CD4-positive, alpha-beta T cell treated with Interleukin-1 beta for 1 hour (primary cell): ENCODE measurements at places on chromosomes 6 and 20.

DNA sequence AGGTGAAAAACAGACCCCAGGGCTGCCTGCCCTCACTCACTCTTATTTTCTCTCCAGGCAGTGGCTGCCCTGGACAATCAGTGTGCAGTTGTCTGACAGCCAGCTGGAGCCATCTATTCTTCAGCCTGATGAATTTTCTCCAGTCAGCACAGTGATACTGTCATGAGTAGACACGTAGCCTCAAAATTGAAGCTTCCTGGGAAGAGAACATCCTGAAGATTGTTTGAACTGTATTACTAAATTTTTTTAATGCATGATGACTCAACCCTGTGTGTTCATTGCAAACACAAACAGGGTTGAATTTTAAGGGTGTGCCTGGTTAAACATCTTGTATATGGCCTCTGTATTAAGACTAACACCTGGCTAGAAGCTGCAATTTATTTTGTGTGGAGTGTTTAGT lies 49.8 kb upstream of the STXBP5 start:
- no peak for DNase-seq

GRCh38 chr6:75208298-75209183 lies 2.7 kb upstream of the COL12A1 start:
- DNase-seq, result peak; percentile 80

GRCh38 chr6:72649032-72649984 lies 27.4 kb downstream of the KCNQ5 start:
- DNase-seq, result no peak

GRCh38 chr6:137266309-137266586 lies 47.1 kb upstream of the IFNGR1 start:
- DNase-seq, result no peak

- no peak for DNase-seq
These were observed 96.6 kb downstream of the RNGTT start for GRCh38 chr6:88866856-88867255.

DNA sequence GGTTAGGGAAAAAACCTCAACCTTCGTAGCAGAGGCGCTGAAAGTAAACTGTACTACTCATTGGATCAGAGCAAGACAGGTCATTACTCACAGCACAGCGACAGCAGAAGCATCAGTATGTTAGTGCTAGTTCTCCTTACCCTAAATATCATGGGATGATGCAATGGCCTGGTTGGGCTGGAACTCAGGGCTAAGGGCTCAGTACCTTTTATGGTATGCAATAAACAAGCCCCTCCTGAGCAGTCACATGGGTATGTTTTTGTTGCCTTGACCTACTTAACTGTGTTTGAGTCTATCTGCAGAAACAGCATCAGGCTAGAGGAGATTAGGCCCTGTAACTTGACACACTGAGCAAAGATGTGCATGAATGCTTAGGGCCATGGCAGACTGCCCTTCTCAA lies 369.4 kb upstream of the IMPG1 start:
- no peak for DNase-seq

- no peak for DNase-seq
These were observed 616.4 kb upstream of the AGPAT4 start for GRCh38 chr6:161890133-161890831.

GRCh38 chr20:7232796-7233195 lies 465.3 kb downstream of the BMP2 start:
- no peak for DNase-seq

GRCh38 chr6:97456070-97456469 lies 173.1 kb upstream of the MMS22L start:
- no peak for DNase-seq

GRCh38 chr6:100880149-100880852 lies 828 bp downstream of the ASCC3 start:
- no peak for DNase-seq

GRCh38 chr6:149041953-149042352 lies 275.6 kb upstream of the TAB2 start:
- no peak for DNase-seq

DNA sequence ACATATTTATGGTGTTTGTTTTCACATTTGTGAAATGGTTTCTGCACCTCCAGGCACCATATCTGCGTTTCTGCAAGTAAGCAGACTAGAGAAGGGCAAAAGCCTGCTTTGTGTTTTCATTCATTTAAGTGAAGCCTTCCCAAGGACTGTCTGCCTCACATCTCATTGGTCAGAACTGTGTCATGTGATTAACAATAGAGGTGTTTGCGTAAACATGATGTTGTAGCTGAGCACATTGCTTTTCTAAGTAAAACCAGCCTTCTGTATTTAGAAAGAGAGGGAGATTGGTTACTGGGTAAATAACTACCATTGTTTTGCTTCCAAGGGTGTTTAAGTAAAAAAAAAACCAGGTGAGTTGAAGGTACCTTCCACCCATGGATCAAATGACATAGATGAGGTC lies 39.7 kb downstream of the SH3BGRL2 start:
- no peak for DNase-seq

DNA sequence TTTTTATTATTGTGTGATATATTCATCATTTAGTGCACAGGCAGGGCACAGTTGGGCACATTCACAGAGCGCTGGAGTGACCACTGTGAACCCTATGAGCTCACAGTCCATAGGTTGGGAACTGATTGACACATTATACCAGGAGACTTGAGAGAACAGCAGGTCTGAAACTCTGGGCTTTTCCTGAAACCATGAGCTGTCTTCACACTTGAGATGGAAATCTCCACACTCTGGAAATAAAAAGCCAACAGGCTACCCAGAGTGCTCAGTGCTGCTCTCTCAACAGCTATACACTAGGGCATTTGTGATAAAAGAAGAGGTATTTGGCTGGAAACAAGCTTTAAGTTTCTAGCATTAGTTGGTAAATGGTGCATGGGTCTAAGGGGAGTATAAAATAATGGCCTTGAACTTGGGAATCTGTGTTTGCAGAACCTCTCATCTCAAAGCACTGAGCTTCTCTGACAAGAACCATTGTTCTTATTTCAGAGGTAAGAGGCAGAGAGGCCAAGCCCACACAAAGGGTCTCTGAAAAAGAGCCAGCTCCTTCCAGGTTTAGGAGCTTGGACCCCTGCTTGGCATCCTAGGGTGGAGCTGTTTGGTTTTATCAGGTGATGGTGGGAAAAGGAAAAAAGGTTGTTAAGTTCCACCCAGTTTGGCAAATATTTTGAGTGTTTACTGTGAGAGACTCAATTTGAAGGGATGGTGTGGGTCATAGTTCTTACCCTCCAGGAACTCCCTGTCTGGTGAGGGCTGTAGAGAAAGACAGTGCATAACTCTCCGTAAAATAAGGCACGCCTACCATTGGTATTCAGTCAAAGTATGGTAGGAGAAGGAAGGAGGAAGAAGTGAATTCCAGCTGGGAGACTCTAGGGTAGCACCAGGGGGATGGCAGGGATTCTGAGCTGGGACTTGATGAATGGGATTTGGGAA lies 14.5 kb downstream of the CHMP4B start:
- DNase-seq, result no peak

- no peak for DNase-seq
These were observed 72.0 kb upstream of the F13A1 start for GRCh38 chr6:6392214-6393068.

DNA sequence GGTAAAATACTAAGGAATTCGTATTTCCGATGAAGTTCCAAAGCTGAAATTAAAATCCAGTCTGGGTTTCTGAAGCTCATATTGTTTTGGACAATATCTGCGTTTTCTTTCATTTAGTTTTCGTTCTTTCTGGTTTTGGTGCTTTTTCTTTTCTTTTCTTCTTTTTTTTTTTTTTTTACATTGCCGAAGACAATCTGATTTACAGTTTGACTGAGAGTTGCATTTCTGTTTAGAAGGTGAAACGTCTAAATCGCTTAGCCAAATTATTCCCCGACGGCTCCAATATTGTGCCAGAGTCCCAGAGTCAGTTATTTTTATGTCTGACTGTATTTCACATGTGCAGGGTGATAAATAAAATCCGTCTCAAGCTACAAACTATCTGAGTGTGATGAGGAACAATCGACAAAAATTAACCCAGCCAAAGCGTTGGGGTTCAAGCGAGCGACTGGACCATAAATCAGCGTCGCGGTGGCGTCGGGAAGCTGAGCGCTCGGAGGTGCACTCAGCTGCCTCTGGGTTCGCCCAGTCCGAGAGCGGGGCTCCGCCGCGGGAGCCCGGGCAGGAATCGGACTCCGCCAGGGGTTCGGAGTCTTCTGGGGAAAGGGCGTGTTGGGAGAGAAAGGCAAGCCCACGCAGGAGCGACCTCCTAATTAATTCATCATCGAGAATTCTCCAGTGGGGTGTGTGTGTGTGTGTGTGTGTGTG lies 8.2 kb upstream of the TBX18 start:
- no peak for DNase-seq

- no peak for DNase-seq
These were observed at the start of gene RBBP8NL for GRCh38 chr20:62427172-62428001. TSS of gene RBBP8NL (minus strand) at chr20:62427539. CDS start at chr20:62419647, 7,892 bp downstream.

- peak; percentile 37 for DNase-seq
These were observed 42.5 kb upstream of the PNISR start for GRCh38 chr6:99467509-99468106.

DNA sequence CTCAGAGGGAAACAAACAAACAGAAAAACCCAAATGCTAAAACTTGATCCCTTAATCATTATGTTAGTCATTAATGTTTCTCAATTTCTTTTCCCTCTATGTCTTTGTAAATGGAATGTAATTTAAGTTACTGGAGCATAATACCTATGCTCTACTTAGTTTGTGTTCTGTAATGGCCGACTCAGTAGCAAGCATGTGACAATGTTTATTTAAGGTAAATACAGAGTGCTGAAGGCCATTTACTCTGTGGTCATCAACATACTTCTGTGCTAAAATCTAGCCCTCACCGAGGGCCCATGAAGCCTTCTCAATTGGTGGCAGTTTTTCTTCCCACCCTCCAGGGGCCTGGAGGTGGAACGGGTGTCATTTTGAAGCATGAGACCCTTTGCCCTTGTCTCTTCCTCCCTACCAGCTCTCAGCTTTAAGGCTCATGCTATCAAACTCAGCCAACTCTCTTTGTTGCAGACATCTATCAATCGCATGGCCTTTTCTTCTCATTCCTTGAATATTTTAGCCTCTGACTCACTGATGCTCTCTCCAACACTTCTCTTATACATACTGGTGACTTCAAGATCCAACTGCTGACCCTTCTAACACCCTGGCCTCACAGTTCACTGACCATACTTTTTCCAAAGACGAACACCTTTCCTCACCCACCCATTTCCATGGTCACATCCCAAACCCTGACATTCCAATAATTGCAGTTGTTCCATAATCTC lies 48.2 kb downstream of the STX7 start:
- no peak for DNase-seq

- no peak for DNase-seq
These were observed 152.7 kb downstream of the RNGTT start for GRCh38 chr6:88810701-88811100.

DNA sequence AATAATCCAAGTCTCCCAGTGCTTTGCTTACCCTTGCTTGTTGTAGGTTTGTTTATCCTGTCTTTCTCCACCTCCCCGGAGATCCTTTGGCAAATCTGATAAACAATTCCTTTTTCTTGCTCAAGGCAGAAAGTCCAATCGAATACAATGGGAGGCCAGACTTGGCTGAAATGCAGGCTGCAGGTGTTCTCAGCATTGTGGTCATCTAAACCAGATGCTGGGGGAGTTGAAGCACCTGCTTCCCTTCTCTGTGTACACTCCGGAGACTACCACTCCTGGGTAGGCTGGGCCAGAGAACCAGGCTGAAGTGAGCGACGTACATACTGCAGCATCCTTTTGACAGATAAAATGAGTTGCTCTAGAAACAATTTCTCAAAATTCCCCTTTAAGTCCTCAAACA lies 82.6 kb upstream of the PREP start:
- DNase-seq, result no peak

DNA sequence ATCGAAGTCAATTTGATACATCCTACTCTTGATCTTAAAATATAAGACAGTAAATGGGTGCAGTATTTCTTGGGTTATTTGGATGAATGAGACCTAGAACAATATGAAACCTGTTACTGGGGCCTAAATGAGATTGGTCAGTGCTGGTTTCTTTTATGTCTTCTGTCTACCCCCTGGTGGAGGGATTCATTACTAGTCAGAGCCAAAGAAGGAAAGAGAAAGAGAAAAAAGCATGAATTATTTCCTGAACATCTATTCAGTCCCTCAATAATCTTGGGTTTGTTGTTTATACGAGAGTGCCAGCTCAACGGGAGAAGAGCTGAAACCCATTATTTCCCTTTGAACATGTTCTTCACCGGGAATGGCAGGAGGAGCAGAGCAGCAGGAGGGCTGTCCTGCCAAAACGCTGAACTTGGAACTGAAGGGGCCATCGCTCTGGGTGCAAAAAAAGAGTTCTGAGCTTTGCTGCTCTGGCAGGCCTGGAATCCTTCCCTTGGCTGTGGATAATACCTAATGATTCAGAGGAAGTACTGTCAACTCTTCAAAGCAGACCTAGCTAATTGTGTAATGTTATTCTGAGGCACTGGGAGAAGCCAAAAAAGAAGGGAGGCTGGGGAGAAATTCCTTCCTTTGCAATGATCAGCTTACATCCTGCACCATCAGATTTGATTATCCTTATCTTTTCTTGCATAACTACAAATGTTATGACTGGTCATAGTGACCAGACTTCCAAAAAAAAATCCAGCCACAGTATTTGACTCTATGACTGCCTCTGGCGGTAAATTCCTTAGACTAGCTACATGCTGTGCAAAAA lies 72.0 kb downstream of the BLOC1S5 start:
- DNase-seq, result no peak

DNA sequence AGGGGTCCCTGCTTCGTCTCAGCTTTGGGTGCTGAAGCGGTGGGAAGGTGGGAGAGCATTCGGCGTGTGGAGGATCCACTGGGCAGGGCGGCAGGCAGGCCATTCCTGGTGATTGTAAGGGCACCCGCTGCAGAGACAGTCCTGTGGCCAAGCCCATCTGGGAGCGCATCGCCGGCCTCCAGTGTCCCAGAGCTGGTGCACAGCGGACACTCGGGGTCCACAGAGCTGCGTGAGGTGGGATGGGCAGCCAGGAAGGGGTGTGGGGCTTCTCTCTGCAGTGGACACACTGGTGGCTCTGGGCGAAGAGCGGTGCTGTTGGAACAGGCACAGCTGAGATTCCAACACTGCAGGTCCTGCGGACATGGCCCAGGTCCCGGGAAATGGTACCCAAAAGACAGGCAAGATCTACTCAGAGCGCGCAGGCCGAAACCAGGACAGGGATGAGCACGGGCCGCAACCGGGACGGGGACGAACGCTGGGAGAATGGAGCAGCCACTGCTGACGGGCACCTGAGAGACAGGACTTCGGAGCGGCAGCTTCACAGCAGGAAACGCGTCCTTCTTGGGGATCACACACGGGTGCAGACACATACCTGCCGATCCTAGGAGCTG lies 188.2 kb downstream of the ERMARD start:
- DNase-seq, result no peak

GRCh38 chr20:58403272-58403671 lies 14.2 kb downstream of the VAPB start:
- no peak for DNase-seq

DNA sequence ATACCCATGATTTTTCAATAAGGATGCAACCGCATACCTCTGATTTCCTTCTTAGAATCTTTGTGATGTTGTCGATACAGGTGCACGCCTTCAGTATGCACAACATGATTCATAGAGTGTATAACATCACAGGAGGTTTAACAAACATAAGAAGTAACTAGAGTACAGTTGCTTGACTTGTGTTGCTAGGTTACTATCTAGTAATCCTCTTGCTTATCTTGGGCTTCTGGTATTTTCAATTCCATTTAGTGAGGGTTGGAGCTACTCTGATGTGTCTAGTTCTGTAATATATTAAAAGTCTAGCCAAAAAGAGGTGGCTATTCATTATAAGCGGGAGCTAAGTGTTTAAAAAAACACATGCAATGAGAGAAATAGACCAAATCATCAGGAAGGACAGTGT lies 85.5 kb upstream of the TENT5A start:
- no peak for DNase-seq

- DNase-seq, result no peak
These were observed 126.0 kb downstream of the CD83 start for GRCh38 chr6:14243597-14243996.
